ENCODE measurements at places on chromosomes 1 and 21.

GRCh38 chr1:72623299-72623708, 341.0 kb upstream of the NEGR1 start:
- no peak for DNase-seq

- DNase-seq, result no peak
Measured at GRCh38 chr1:150476754-150477153, 10.5 kb upstream of the TARS2 start.

- no peak for DNase-seq
Measured at GRCh38 chr21:38561205-38561604, 62.9 kb upstream of the ERG start.

- no peak for DNase-seq
Measured at GRCh38 chr1:185053204-185053603, 7.8 kb downstream of the RNF2 start.
